ENCODE measurements at places on chromosomes 6 and 20.

- no peak for DNase-seq
Measured at GRCh38 chr6:57469072-57469471, 151.6 kb downstream of the PRIM2 start.

- DNase-seq, result no peak
Measured at GRCh38 chr6:41325446-41326066, 9.9 kb upstream of the NCR2 start.

- DNase-seq, result peak; percentile 1
Measured at GRCh38 chr6:106556368-106556960, 72.8 kb downstream of the RTN4IP1 start.

GRCh38 chr6:105810105-105810921 is 275.8 kb upstream of the PRDM1 start:
- DNase-seq, result no peak

DNA sequence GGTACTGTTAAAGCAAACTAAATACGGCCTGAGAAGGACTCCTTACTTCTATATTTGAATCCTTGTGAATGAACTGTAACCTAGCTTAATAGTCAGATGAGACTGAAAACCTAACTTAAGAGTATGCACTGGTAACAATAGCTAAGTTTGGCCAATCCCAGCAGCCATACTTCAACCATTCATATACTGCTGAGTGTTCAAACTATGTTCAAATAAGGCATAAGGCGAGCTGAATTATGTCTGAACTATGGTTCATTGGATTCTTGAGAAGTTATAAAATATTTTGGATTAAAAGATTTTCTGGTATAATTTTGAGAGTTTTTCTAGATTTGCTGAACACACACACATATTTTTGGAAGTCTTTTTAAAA is 2.2 kb downstream of the SMPDL3A start:
- no peak for DNase-seq

DNA sequence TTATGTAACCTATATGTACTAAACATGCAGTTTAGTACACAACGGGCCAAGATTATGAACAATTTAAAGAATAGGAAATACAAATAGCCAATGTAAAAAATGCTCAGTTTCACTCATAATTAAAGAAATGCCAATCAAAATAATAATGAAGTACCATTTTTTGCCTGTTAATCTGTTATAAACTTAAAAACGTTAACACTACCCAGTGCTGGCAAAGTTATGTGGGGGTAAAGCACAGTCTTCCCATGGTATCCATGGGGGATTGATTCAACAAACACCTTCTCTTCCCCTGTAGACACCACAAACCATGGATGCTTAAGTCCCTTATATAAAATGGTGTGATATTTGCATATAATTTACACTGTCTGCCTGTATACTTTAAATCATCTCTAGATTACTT is 205.3 kb upstream of the SIM1 start:
- DNase-seq, result no peak

- no peak for DNase-seq
Measured at GRCh38 chr6:16705081-16705993, 55.9 kb downstream of the ATXN1 start.

- no peak for DNase-seq
Measured at GRCh38 chr6:142271476-142271875, 30.3 kb upstream of the ADGRG6 start.

DNA sequence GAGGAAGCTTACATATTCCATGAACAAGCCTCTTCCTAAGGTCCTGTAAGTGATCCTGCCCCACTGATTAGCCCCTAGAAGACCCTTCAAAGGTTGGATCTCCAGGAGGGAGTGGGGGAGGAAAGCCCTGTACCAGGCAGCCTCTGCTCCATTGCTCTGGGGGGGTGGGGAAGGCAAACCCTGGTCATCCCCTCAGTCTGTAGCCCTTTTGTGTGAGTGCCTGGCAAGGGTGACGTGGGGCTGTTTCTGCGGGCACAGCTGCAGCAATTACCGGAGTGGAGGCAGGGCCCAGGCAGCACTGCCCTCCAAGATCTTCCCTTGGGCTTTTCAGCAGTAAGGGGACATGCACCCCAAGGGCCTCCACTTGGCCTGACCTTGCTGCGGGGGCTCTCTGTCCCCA is at the start of gene MOG:
MOG (plus strand) TSS at position 295 of the 400 bp plus-strand sequence. CDS start 118 bp downstream, outside the sequence.
- DNase-seq, result no peak

GRCh38 chr20:50188879-50189680 is 1.6 kb upstream of the CEBPB start:
- no peak for DNase-seq

DNA sequence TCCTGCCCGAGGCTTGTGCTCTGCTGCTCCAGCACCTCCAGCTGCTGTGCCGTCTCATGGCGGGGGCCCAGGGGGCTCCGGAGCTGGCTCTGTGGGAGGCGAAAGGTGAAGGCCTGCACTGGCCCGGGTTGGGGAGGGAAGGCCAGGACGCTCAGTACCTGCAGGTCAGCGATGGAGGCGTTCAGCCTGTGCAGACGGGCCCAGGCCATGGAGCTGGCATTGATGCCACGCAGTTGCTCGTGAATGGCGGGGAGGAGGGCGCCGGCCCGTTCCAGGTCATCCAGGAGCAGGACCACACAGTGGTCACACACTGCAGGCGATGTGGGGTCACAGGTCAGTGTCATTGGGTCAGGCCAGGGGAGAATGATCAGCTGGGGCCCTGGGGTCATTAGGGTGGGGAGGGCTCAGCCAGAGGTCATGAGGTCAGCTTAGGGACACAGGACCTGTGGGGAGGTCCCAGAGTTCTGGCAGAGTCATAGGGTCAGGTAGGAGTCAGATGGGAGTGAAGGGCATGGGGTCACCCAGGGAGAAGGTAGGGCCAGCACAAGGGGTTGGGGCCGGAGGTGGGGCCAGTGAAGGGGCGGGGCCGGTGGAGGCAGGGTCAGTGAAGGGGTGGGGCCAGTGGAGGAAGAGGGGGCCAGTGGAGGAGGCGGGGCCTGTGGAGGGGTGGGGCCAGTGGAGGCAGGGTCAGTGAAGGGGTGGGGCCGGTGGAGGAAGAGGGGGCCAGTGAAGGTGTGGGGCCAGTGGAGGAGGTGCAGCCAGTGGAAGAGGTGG is 18.0 kb downstream of the ADRM1 start:
- no peak for DNase-seq

GRCh38 chr6:75049308-75049707 is 156.5 kb downstream of the COL12A1 start:
- DNase-seq, result no peak

GRCh38 chr6:149043476-149044130 is 273.9 kb upstream of the TAB2 start:
- no peak for DNase-seq
